ENCODE measurements at places on chromosomes 13 and 19.

GRCh38 chr19:31266196-31266595, 83.0 kb downstream of the TSHZ3 start:
- DNase-seq = no peak

DNA sequence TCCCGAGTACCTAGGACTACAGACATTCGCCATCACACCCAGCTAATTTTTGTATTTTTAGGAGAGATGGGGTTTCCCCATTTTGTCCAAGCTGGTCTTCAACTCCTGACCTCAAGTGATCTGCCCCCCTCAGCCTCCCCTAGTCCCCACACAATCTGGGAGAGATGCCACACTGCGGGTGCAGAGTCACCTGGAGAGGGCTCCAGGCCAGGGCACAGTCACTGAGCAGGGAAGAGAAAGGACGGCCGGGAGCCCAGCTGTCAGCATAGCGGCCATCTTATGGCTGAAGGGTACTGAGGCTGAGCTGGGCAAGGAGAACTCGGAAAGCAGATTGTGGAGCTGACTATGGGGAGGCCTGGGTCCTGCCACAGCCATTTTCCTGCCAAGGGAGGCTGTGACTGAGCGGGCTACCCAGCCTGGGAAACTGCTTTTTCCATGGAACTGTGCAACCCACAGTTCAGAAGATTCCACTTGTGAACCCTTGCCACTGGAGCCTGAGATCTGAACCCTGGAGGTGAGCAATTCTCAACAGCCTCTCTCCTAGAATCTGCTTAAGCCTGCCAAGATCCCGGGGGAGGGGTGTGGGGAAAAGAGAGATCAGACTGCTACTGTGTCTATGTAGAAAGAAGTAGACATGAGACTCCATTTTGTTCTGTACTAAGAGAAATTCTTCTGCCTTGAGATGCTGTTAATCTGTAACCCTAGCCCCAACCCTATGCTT, 109.2 kb downstream of the ZNF486 start:
- no peak for DNase-seq

GRCh38 chr19:15129856-15130585, 22.8 kb downstream of the SYDE1 start:
- DNase-seq = no peak

- no peak for DNase-seq
Measured at GRCh38 chr13:21318891-21319532, 140.1 kb downstream of the ZDHHC20 start.

- no peak for DNase-seq
Measured at GRCh38 chr13:114146629-114147028, 14.2 kb upstream of the RASA3 start.

- DNase-seq = no peak
Measured at GRCh38 chr13:39784347-39784746, 128.9 kb downstream of the COG6 start.

DNA sequence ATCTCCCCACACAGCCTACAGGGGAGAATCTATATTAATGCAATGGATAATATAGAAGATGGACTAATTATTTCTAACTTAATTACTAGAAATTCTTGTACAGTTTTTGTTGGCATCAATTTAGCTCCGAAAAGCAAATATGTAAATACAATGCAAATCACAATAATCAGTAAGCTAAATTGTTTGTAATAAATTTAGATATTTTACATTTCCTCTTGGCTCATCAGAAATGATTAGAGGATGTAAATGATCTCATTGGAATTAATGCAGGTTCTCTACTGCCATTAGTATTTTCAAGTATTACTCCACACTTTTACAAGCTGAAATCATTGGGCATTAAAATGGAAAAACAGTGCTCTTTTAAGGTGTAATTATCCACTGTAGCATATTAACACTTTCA, 741.8 kb upstream of the MIR17HG start:
- no peak for DNase-seq

DNA sequence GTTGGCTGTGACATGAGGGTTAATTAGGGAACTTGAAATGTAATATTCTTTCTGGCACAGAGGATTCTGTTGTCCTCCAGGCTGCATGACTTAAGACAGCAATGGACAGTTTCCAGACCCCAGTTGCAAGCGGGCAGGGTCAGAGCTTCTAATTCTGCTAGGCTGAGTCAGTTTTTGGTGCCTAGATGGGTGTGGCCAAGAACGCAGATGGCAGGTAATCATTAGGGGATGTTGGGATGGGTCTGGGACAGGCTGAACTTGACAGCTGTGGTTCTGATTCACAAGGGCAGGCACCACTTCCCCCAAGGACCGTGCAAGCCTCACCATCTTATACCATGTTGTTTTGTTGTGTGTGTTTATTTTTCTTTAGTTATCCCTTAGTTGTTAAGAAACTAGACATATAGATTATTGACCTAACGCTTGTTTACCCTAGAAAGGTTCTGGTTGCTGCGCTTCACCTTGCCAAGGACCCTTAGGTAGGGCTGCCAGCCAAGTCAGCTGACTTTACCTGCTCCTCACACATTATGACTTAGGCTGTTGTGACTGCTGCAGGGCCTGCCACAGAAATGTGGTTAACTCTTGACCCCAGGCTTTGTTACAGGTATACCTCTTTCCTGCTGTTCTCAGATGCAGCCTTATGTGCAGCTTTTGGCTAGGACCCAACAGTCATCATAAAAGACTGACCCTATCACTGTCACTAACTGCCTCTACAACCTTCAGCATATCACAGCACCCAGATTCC, 117.7 kb upstream of the KLF12 start:
- no peak for DNase-seq

- no peak for DNase-seq
Measured at GRCh38 chr19:31783592-31783991, 434.4 kb upstream of the TSHZ3 start.

GRCh38 chr13:23889615-23890607, 711 bp upstream of the MIPEP start:
- DNase-seq = peak; percentile 50

DNA sequence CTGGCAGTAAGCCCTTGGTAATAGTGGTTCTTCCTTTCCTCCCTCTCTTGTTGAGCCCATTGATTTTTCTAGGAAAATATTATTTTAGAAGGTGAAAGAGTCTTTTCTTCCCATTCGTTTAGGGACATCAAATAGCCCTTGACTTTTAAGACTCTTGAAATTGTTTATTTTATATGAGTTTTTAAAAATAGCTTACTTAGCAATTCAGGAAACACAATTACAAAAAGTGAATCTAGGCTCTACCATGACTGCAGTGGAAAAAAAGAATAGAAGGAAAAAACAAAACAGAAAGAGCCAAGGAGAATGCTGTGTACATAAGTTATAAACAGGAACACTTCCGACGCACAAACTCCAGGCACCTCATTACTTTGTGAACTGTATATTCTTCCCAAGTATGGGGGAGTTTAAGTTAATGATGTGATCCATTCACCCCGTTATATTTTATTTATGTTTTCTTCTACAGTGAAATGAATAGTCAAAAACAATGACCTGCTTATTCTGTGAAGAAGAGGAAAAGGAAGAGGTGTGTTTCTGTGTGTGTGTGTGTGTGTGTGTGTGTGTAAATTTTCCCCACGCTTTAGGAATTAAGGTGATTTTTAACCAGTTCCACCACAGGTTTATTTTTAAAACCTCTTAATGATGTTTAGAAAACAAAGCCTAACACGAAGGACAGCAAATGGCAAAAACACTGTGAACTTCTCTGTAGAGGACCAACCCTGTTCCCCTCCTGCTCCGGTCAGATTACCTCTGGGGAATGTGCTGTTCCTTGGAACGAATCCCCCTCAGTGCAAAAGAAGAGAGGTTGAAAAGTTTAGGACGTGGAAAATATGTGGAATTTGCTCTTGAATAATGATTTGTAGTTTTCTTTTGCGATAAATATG, 266.3 kb downstream of the KLF5 start:
- no peak for DNase-seq

- DNase-seq = peak; percentile 71
Measured at GRCh38 chr13:33487575-33488243, 202.2 kb upstream of the STARD13 start.

DNA sequence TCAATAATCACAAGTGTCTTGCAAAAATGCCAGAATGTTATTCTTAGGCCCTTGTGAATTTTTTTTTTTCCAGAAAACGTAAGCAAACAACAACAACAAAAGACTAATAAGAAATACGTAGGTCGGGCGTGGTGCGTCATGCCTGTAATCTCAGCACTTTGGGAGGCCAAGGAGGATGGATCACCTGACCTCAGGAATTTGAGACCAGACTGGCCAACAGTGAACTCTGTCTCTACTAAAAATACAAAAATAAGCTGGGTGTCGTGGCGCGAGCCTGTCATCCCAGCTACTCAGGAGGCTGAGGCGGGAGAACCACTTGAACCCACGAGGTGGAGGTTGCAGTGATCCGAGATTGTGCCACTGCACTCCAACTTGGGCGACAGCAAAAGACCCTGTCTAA, 20.9 kb downstream of the TSC22D1 start:
- DNase-seq = no peak

DNA sequence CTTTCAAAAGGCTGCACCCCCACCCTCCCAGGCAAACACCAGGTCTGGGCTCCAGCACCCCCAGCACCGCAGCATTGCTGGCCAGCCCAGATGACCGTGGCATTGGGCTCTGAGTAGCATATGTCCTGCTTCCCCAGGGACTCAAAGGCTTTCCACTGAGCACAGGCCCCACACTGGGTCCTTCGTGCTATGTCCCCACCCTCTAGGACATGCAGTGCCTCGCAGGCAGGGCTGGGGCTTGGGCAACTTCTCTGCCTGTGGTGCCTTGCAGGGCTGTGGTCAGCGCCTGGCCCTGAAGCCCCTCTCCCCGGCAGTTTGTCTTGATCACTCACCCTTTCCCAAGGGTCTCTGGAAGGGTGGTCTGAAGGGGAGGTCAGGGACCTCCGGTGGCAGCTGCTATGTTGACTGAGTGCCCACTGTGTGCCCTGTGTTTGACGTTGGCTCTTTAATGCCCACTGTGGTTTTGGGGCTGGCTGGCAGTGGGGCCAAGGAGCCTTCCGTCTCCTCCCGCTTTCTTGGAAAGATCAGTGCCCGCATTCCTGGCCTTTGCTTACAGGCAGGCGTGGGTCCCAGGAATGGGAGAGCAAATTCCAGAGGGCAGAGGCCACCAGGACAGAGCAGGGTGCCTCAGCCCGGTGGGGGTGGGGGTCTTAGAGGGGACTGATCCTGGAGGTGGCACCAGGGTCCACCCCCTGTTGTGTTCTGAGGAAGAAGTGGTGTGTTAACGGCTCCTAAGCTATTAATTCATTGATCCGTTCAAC, 20.3 kb upstream of the CRTC1 start:
- DNase-seq = no peak

DNA sequence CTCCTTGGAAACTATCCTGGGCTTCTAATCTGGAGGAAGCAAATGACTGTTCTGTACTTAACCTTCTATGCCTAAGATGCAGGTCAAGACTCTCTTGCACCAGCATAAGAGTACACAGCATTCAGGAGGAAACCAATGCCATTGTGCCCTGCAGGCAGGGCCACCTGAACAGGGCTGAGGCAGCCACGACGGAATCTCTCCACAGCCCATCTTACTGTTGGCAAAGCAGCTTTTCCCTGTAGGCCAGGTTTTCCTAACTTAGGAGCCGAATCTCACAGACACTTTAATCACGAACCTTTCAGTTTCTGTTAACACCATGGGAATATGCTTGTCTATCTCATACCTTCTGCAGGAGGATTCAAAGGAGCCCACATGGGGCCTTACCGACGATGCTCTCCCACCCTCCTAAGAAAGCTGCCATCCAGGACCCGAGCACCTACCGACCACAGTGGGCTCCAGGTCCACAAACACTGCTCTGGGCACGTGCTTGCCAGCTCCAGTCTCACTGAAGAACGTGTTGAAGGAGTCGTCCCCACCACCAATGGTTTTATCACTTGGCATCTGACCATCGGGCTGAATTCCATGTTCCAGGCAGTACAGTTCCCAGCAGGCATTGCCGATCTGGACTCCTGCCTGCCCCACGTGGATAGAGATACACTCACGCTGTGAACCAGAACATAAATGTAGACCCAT, 2.6 kb downstream of the TUBA3C start:
- no peak for DNase-seq

GRCh38 chr19:43311706-43312105, 41.8 kb upstream of the CD177 start:
- DNase-seq = no peak

DNA sequence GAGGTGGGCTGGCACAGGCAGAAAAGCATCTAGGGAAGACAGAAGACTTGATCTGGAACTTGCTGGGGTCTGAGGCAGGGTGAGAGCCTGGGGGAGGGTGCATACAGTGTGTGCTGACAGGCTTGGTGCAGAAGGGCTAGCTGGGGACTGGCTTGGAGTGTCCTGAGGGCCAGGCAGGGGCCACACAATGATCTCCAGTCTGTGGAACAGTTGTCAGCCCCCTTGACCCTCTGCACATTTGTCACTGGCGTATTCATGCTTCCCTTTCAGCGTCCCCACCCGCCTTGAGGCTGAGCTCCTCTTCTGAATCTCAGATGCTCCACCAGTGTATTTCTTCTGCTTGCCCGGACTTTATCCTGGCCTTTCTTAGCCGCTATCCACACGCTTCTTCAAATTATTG, 2.8 kb upstream of the MICU2 start:
- no peak for DNase-seq

DNA sequence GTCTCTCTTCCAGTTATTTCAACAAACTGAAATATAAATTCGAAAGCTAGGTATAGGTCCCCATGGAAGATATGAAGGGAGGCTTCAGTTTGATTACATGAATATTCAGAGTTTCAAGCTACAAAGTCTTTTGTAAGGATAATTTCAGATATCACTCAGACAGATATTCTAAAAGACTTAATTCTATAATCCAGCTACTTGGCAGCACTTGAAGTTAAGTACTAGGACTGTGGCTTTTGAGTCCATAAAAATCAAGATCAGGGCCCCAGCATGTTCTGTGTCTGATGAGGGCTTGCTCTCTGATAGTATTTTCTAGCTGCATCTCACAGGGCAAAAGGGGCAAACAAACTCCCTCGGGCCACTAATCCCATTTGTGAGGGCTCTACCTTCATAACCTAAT, 160.6 kb upstream of the IRS2 start:
- no peak for DNase-seq

DNA sequence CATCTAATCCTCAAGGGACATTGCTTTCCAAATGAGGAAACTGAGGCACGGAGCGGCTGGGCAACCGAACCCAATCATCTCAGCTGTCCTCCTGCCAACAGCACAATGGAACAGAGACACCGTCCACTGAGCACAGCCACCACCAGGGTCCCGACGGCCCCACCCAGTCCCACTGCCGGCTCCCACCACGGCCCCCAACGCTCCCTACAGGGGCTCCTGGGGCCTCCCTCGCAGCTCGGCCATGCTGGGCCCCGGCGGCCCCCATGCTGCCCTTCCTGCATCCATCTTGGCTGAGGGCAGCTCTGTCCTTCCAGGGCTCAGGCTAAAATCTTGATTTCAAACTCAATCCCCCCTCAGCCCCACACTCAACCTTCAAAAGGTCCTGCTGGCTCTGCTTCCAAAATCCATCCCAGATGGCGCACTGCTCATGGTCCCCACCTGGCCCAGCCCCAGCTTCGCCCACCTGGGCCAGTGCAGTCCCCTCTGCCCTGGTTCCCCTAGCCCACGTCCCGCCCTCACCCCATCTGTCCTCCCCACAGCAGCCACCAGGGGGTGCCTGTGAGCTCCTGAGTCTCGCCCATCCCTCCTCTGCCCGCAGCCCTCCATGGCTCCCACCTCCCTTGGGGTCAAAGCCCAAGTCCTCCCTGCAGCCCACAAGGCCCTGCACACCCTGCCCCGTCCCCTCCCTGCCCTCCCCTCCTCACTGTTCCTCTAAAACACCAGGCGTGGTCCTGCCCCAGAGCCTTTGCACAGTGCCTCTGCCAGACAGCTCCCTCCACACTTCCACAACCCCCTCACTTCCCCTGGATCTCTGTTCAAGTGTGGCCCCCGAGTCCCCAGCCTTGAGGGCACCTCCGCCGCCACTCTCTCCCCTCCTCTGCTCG, 7.9 kb downstream of the PIP5K1C start:
- DNase-seq = peak; percentile 66

GRCh38 chr13:87057807-87058520, 613.2 kb upstream of the SLITRK5 start:
- no peak for DNase-seq

All from suppressor macrophage treated with lipopolysaccharide for 1 hour (primary cell).